ENCODE measurements at places on chromosomes 5 and 9. TPM values are rescaled to one million over a fixed set of nuclear protein-coding genes. Genes with fewer than 3 reads are reported as not detected.
A peak's percentile ranks its signal among the peaks of the same experiment; 100 is the strongest.

DNA sequence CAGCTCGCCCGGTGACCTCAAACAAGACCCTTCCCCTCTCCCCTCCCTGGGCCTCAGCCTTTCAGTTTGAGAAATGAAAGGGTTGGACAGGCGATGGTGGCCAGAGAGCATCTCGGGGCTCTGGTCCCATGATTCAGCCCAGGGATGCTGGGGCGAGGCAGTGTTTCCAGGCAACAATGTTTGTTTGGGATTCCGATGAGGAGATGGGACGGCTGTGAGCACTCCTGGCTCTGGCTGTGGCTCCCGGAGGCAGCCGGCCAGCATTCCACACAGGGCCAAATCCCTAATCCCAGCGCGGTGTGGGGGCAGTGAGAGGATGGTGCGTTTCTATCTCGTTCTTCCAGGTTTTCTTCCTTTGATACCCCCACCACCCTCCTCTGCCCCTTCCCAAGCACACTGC, 66.0 kb downstream of the HMCN2 start:
- DNase-seq, result no peak

- DNase-seq, result no peak
Observed at GRCh38 chr5:112737070-112737462, 619 bp upstream of the APC start.

- no peak for DNase-seq
Observed at GRCh38 chr9:72888943-72889342, 63.9 kb downstream of the ALDH1A1 start.

DNA sequence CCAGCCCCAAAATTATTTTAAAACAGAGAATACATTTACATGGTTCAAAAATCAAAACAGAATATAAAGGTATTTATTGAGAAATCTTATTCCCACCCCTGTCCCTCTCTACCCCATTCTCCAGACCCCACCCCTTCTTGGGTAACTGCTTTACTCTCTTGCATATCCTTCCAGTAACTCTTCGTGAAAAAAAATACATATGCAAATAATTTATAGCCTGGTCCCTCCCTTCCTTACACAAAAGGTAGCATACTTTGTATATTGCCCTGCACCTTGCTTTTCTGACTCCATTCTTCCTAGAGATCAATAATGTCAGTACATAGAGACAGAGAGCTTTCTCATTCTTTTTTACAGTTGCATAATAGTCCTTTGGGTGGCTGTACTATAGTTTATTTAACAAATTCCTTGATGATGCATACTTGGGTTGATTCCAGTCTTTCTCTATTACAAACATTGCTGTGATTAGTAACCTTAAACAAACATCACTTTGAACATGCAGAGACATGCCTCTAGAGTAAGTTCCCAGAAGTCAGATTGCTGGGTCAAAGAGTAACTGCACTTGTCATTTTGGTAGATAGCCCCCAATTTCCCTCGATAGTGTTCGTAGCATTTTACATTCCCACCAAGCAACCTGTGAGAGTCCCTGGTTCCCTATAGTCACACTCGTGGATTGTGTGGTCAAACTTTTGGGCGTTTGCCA, 47.9 kb downstream of the STOM start:
- DNase-seq, result no peak

DNA sequence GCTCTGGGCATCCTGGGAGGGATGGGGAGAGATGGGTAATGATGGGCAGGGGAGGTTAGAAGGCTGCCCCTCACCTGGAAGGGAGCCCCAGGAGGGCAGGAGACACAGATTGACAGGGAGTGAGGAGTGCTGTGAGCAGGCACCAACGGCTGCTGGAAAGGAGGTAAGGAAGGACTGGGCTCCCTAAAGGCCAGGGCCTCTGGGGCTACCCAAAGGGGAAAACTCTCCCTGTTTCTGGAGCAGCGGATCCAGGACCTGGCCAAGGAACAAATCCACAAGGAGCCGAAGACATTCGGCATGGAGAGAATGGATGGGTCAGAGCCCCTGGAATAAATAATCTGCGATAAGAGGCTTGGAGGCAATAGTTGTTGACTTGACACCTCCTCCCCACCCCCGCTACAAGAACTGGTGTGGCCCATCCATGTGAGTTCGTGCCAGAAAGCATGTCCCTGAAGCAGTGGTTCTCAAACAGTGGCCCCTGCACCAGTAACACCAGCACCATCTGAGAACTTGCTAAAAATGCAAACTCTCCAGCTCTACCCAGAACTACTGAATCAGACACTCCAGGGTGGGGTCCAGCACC, 208.3 kb downstream of the GABBR2 start:
- DNase-seq, result peak; percentile 68

DNA sequence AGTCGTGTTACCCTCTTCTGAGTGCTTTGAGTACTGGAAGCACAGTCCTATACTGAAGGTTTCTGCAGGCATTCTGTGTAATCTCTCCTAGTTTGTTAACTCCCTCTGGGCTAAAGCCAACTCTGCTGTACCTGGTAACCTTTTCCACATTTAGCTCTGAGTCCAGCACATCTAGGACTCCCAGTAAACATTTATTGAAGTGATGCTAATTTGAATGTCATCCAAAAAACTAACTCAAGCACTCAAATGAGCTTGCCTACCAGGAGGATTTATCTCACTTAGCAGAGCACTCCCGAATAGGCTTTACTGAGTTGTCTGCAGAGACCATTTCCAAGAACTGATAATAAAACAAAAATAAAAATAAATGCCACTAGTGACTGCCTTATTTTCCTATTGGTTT, 79.5 kb upstream of the NFIB start:
- DNase-seq, result no peak

DNA sequence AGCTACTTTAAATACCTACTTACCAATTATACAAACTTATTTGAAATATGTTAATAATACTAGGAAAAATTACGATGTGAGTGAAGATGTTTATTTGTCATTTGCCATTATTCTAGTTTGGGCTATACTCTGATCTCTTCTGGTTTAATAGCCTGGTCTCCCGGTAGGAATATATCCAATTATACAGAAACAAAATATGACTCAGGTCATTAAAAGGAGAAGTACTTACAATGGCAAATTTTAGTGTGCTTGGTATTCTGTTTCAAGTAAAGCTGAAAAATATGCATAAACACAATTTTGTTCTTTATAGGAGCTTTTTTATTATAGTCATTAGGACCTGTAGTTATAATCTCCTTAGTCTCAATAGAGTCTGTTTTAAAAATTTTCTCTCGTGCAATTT, 176.8 kb downstream of the SLCO4C1 start:
- DNase-seq, result no peak

Gene DNAH5
- 0.37 TPM for total RNA-seq

Gene SLC46A2
- total RNA-seq, result not detected
